ENCODE measurements at places on chromosomes 4 and X. TPM values are rescaled to one million over a fixed set of nuclear protein-coding genes. Genes with fewer than 3 reads are reported as not detected.
A peak's percentile ranks its signal among the peaks of the same experiment; 100 is the strongest.

DNA sequence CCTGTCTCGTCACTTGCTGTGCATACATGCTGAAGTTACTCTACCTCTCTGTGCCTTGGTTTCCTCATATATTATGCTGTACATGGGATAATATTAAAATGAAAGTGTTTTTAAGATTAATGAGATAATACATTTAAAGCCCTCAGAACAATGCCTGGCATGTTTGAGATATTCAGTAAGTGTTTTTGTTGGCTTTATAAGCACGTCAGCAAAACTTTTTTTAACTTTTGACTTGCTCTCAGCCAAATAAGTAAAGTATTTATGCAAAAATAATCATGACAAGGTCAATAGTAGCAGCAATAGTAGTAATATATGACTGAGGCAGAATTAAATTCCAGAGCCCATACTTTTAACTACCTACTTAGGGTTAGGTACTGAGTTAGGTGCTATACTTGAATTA lies 29.2 kb downstream of the LIMCH1 start:
- DNase-seq: no peak

FREM3 gene
- 0.05 TPM for total RNA-seq

DNA sequence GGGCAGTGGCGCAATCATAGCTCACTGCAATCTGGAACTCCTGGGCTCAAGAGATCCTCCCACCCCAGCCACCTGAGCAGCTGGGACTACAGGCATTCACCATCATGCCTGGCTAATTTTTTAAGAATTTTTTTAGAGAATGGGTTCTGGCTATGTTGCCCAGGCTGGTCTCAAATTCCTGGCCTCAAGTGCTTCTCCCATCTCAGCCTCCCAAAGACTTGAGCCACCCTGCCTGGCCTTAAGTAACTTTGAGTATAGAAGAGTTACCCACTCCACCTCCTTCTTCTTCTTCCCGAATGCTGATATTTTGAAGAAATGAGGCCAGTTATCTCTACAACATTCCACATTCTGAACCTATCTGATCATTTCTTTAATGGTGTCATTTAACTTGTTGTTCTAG lies 72.4 kb upstream of the WWC2 start:
- DNase-seq: no peak

TMSB15C gene
- total RNA-seq: 1.2 TPM

CT47C1 gene
- not detected for total RNA-seq

- DNase-seq: peak; percentile 38
Observed at GRCh38 chr4:54384563-54384962, 155.5 kb downstream of the PDGFRA start.

DNA sequence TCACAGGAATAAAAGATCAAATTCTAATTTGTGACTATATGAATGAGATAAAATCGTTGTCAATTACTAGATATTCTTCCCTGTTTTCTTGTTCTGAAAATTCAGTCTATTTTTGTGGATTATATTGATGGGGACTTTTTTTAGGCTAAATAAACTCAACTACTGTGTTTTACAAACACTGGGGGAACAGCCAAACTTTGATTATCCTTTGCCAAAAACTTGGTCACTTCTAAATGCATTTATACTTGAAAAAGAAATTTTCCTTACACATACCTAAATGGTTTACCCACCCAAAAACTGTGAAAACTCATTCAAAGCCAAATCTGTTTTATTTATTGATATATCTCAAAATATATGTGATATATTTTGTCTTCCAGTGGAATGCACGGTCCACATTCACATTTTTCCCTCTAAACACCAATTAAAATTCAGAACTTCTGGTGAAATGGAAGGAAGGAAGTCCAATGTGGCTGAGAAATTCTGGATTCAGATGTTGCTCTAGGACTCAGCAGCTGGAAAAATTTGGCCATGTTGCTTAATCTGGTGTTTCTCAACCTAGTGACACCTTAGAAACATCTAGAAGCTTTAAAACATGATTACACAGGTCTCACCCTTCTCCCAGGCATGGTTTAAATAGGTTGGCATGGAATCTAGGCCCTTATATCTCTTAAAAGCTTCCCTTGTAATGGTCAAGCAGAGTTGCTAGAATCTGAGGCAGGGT lies 28.6 kb upstream of the ARHGAP24 start:
- no peak for DNase-seq

GRCh38 chrX:39324233-39324930 lies 523.1 kb downstream of the MID1IP1 start:
- no peak for DNase-seq

GPR82 gene
- total RNA-seq: 0.56 TPM
